Inflammatory macrophage treated with lipopolysaccharide for 4 hours (primary cell): ENCODE measurements at places on chromosomes 3 and 15.

- DNase-seq = peak; percentile 43
Measured at GRCh38 chr15:52651868-52652267, 27.3 kb downstream of the ATOSA start.

GRCh38 chr15:53209396-53210042 is 419.4 kb upstream of the ONECUT1 start:
- no peak for DNase-seq

DNA sequence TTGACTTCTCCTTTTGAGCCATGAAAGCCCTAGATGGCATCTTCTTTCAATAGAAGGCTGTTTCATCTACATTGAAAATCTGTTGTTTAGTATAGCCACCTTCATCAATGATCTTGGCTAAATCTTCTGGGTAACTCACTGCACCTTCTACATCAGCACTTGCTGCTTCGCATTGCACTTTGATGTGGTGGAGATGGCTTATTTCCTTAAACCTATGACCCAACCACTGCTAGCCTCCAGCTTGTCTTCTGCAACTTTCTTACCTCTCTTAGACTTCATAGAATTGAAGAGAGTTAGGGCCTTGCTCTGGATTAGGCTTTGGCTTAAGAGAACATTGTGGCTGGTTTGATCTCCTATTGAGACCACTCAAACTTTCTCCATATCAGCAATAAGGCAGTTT is 189.8 kb downstream of the PLCL2 start:
- no peak for DNase-seq

- no peak for DNase-seq
Measured at GRCh38 chr3:118213892-118214291, 820.8 kb downstream of the IGSF11 start.

DNA sequence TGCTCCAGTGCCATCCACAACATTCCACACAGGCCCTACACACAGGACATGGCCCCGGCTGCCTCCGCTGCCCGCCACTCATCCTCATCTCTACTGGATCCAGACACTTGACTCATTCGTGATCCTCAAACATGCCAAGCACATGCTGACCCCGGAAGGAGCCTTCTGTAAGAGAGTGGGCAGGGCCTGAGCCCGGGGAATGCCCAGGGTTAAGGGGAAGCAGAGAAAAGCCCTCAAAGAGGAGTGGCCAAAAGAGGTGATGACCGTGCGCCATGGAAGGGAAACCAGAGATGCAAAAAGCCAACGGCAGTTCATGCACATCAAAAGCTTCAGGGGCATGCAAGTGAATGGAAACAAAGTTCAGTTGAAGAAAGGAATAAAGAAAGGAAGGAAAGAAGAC is 46.1 kb downstream of the RFTN1 start:
- peak; percentile 85 for DNase-seq

DNA sequence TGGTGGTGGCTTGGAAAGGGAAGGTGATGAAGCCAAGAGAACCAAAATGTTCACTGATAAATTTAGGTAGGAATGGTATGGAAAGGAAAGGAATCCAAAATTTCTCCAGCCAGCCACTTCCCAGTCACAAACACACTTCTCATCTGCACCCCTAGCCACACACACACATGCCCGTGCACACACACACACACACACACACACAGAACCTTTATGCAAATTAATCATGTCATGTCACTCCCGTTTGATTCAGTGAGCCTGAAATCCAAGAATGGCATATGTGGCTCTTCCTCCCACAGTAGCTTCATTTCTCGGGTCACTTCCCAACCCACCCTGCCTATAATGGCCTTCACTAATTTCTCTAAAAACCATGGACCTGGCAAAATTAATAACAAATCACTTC is 3.1 kb upstream of the HLTF start:
- no peak for DNase-seq

DNA sequence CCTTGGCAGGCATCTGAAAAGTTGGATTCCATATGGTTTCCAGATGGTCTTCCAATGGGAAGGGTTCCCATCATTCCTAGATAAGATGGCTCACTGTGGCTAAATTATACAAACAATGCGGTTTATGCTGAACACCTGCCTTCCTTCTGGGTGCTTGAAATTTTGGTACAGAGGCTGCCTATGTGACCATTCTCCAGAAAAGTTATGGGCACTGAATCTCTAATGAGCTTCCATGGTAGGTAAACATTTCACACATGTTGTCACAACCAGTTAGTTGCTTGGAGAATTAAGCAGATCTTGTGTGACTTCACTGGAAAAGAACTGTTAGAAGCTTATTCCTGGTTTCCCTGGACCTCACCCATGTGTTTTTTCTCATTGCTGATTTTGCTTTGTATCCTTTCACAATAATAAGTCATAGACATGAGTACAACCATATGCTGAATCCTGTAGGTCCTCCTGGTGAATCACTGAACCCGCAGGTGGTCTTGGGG is 30.1 kb downstream of the PLOD2 start:
- no peak for DNase-seq

DNA sequence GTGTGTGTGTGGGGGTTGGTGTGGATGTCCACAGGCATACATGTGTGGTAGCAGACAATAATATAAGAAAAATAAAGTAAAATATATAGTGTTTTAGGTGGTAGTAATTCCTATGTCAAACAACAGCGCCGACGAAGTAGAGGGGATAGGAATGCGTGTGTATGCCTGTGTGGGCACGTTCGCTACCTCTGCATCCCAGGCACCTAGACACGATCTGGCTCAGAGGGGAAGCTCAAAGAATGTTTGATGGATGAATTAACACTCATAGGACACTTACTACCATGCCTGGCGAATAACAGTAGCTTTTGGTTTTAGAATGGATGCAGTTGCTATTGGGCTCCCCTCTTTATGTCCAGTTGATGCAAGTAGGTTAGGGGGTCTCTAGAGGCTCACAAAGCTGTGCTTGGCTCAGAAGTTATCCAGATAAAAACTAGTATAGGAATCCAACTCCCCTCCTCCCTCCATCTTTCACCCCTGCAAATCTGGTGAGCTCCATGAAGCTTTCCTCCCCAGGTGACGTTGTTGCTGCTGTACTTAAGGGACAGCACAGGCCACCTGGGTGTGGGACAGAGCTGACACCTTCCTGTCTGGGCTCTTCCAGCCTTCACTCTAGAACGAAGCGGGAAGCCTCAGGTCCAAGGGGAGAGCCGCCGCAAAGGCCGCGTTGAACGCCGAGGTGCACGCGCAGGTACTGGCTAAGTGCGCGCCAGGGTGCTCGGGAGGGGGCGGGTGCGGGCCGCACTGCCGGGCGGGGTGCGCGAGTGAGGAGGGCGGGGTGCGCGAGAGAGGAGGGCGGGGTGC is 192.6 kb upstream of the LYSMD4 start:
- DNase-seq = peak; percentile 7

- no peak for DNase-seq
Measured at GRCh38 chr3:187677604-187678003, 7.4 kb upstream of the SST start.

DNA sequence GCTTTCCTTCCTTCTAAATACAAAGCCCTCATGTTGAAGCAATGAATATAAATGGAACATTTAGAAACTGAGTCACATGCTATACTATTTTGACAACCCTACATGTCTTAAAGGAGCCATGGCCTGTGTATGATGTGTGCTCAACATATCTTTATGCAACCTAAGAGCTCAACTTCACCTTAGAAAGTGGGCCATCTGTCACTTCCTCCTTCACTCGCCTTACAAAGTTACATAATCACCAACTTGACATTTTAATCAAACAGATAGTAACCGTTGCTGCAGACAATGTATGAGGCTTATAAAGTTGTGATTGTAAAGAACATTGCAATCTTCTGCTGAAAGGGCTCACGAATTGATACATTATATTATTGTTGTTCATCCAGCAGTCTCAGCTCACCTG is 163.6 kb downstream of the SERPINI1 start:
- peak; percentile 60 for DNase-seq

GRCh38 chr3:182909318-182910040 is 70.9 kb downstream of the DCUN1D1 start:
- DNase-seq = peak; percentile 10

DNA sequence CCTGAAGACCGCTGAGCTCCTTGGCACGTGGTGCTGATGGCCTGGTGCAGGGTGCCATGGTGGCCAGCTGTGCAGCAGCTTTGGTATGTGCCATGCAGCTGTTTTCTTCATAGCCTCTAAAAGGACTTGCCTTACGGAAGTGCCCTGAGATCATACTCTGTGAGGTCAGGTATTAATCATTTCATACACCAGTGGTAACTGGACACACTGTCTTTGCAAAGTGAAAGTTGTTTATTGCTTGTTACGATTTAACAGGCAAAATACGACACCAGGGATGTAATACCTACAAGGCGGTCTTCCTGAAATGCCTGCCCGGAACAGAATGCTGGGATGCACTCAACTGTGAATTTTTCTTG is 184.6 kb downstream of the ATP10A start:
- DNase-seq = no peak

- DNase-seq = no peak
Measured at GRCh38 chr3:26308454-26308853, 314.1 kb upstream of the LRRC3B start.

GRCh38 chr3:112351036-112351435 is 18.1 kb downstream of the CD200 start:
- no peak for DNase-seq

- DNase-seq = no peak
Measured at GRCh38 chr15:87561641-87562040, 694.9 kb downstream of the NTRK3 start.
